Fibroblast of skin of right quadriceps (primary cell): ENCODE measurements at places on chromosomes 13 and 19.

GRCh38 chr13:79522583-79522982, 41.6 kb downstream of the NDFIP2 start:
- peak; percentile 53 for DNase-seq

DNA sequence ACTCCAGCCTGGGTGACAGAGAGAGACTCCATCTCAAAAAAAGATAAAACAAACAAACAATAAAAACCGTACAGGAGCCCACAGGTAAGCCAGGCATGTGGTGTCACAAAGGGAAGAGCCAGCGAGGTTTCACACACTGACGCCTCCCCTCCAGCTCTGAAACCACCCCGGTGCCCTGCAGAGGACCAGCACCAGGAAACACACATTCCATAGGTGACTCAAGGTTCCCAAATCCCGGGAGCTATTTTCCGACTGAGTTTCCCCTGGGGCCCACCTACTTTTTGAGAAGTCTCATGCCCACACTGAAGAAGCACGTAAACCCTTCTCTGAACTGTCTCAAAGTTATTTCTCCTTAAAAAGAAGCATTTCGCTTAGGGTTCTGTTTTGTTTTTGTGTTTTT, 40.3 kb downstream of the RHPN2 start:
- no peak for DNase-seq

DNA sequence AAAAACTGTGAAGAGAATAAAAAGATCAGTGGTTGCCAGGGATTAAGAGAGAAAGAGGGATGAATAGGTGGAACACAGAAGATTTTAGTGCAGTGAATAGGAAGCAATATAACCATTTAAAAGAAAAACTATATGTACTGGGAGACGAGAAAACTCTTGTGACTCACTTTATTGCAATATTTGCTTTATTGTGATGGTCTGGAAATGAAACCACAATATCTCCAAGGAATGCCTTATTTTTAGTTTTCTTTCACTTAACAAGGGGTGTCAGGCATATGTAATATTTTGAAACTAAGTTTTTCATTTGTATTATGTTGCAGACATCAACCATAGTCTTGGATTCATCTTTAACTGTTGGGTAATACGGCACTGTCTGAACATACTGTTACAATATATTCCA, 1308.2 kb downstream of the PCDH9 start:
- DNase-seq: peak; percentile 48

- DNase-seq: peak; percentile 15
Measured at GRCh38 chr13:78183732-78184131, 265.1 kb upstream of the EDNRB start.

GRCh38 chr13:46057256-46058015, 4.9 kb upstream of the ZC3H13 start:
- peak; percentile 61 for DNase-seq

DNA sequence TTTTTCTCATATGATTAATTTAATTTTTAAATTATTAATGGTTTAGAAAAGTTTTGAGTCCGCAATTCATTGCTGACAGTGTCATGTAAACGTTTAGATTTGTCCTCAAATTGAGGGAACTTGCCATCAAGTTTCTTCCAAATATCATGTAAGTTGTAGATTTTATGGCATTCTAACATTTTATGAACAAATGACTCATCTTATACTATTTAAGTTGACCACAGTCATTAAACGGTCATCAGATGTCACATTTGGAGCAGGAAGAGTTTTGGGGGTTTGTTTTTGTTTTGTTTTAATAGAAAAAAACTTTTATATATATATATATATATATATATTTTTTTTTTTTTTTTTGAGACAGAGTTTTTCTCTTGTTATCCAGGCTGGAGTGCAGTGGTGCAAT, 4.3 kb downstream of the ZNF114 start:
- peak; percentile 57 for DNase-seq

- peak; percentile 53 for DNase-seq
Measured at GRCh38 chr13:77026255-77026860, 601 bp downstream of the FBXL3 start.

DNA sequence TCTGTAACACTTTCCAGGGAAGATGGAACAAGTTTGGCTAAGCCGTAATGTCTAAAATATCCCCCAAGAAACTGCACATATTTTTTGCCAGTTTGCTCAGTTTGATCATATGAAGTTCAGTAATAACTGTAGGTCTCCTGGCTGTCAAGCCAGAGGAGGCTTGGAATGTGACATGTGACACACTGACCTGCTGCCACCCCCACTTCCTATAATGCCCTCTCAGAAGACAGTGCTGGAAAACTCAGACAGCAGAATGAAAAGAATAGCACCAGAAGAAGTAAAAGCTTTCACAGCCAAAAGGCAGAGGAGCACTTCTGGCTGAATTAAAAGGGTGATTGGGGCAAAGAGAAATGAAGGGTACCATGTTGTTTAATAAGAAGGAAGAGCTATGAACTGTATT, 67.4 kb upstream of the UBAC2 start:
- no peak for DNase-seq

GRCh38 chr19:41265395-41266153, 1.4 kb downstream of the HNRNPUL1 start:
- DNase-seq: peak; percentile 24

DNA sequence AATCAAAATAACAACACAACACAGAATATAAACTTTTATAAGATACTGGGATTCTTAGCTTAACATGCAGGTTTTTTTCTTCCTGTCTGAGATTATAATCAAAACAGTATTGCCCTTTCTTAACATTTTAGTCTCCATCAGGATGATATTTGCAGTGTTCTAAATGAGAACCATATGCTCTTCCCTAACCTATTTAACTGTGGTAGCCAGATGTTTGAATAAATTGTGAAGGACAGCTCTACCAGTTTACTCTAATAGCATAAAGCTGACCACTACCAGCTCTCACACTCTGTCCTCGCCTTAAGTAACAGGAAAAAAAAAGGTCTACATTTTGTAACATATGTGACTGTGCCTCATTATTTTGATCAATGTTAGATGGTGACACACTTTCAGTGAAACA, 618.7 kb upstream of the SGCG start:
- DNase-seq: no peak

DNA sequence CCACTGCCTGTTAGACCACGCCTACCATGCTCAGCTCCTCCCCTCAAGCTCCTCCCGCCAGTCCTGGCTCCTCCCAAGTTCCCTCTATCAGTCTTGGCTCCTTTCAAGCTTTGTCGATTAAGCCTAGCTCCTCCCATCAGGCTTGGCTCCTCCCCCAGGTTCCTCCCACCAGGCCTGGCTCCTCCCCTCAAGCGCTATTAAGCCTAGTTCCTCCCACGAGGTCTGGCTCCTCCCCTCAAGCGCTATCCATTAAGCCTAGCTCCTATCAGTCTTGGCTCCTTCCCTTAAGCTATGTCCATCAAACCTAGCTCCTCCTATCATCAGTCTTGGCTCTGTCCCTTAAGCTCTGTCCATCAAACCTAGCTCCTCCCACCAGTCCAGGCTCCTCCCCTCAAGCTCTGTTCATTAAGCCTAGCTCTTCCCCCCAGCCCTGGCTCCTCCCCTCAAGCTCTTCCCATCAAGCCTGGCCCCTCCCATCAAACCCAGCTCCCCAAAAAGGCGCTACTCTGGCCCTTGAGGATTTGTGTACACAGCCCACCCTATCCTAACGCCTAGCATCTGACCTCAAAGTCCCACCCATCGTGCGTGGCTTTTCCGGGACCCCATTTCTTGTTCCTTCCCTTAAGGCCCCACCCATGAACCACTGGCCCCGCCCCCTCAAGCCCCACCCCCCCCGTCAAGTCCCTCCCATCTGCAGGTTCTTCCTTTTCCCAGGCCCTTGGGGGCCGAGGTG, 10.0 kb downstream of the CAMSAP3 start:
- peak; percentile 5 for DNase-seq

DNA sequence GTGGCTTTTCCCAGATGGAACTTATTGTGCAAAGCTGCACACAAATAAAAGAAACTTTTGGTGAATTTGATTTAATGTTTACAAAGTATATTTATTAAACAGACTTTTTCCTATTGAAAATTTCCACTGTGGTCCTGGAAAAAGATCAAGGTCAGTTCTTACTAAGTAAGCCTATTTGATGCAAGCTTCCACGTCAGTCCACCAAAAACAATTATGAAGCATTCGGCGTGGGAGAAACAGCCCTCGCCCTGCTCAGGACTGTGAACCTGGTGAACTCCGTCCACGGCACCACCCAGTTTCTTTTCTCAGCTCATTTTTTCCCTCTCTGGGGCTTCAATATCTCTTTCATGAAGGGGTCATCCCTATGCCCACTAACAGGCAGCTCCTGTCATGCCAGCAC, 149.8 kb downstream of the EFNB2 start:
- no peak for DNase-seq

DNA sequence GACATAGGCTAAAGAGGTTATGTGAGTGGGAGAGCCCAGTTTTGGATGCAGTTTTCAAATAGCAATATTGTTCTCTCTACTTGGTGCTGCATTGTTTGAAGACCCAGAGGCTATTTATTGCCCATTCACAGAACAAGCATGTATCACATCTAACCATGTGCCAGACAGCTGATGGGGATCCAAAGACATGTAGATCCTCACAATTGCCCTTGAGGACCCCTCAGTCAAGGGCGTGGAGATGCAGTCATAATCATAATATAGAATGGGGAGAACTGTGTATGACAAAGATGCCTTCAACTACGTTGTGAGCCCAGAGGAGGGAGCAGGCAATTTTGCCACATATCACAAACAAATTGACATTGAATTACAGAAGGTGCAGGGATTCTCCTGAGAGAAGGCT, 70.5 kb downstream of the NHLRC3 start:
- no peak for DNase-seq

- DNase-seq: peak; percentile 90
Measured at GRCh38 chr19:5436106-5436947, 18.9 kb upstream of the ZNRF4 start.

DNA sequence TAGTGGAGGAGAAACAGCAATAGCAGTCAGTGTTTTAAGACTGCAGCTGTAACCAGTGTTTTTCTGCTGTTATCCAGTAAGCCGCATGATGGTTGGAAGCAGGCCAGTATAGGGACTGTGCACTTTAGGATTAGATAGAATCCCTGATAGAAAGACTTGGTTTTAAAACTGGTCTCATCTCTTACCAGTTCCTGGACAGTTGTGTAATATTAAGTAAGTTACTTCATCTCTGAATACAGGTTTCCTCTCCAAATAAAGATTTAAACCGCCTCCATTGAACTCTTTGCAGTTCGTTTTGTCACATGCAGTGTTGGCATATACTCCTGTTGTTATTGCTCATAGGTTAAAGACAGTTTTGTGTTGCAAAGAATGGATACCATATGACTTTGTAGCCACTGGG, 25.6 kb downstream of the URI1 start:
- peak; percentile 6 for DNase-seq

- no peak for DNase-seq
Measured at GRCh38 chr13:93023929-93024328, 202.7 kb upstream of the GPC6 start.

- no peak for DNase-seq
Measured at GRCh38 chr19:44738603-44739558, 9.6 kb upstream of the BCL3 start.

- peak; percentile 69 for DNase-seq
Measured at GRCh38 chr13:114068656-114069318, 63.6 kb downstream of the RASA3 start.

GRCh38 chr19:32349724-32350470, 4.5 kb downstream of the ZNF507 start:
- DNase-seq: no peak

GRCh38 chr13:21075011-21075378, 13.6 kb upstream of the LATS2 start:
- peak; percentile 19 for DNase-seq

DNA sequence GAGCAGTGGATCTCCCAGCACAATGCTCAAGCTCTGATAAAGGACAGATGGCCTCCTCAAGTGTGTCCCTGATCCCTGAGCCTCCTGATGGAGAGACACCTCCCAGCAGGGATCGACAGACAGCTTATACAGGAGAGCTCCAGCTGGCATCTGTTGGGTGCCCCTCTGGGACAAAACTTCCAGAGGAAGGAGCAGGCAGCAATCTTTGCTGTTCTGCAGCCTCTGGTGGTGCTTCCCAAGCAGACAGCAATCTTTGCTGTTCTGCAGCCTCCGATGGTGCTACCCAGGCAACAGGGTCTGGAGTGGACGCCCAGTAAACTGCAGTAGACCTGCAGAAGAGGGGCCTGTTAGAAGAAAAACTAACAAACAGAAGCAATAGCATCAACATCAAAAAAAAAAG, 349.3 kb upstream of the SPRY2 start:
- DNase-seq: no peak

- no peak for DNase-seq
Measured at GRCh38 chr13:42859760-42860159, 78.4 kb downstream of the FAM216B start.

- DNase-seq: no peak
Measured at GRCh38 chr19:45659096-45659729, 8.8 kb upstream of the GIPR start.

GRCh38 chr19:17266589-17266974, 661 bp upstream of the BABAM1 start:
- no peak for DNase-seq

GRCh38 chr19:35140962-35141836, 1.9 kb upstream of the FXYD7 start:
- DNase-seq: peak; percentile 87

GRCh38 chr13:51747438-51748434, 56.2 kb downstream of the DHRS12 start:
- DNase-seq: no peak

DNA sequence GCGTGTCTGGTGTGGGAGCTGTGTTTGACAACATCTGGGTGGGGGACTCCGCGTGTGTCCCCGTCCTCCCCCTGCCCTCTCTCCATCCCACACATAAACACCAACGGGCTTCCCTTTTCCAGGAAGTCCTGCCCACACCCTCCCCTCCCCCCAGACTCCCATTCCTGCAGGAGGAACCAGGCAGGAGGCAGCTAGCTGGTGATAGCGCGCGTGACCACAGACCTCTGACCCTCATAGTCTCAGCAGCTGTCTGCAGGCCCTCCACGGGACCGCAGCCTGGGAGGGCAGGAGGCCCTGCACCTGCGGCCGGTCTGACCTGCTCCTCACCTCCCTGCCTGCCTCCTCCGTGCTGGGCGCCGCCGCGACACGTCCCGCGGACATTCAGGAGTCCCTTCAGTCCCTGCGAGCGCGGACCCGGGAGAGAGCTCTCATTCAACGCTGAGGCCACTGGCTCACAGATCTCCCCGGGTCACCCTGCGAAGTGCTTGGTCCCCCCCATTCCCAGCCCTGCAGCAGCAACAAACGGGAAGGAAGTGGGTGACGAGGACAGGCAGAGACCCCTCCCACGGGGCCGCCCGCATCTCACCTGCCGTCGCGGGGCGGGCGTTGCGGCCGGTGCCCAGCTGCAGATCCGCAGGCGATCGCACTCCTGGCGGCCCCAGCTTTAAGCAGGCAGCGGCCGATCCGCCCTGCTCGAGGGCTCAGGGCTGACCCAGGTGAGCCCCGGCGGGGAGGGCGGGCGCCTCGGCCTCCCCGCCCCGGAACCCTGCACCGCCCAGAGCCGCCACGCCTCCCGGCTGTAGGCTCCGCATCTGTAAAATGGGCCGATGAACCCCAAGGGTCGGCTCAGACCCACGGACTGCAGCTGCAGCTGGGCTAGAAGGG, 1.1 kb upstream of the ACP5 start:
- DNase-seq: no peak

GRCh38 chr13:76000131-76000530, 364.0 kb downstream of the LMO7 start:
- no peak for DNase-seq

GRCh38 chr13:85412448-85412847, 386.8 kb downstream of the SLITRK6 start:
- DNase-seq: no peak

GRCh38 chr19:45860359-45861259, 2.3 kb downstream of the SYMPK start:
- no peak for DNase-seq

- DNase-seq: no peak
Measured at GRCh38 chr13:53150568-53150967, 122.0 kb downstream of the OLFM4 start.

GRCh38 chr19:10831987-10832938, 3.7 kb downstream of the TMED1 start:
- DNase-seq: no peak
